ENCODE measurements at places on chromosomes 4 and X.

DNA sequence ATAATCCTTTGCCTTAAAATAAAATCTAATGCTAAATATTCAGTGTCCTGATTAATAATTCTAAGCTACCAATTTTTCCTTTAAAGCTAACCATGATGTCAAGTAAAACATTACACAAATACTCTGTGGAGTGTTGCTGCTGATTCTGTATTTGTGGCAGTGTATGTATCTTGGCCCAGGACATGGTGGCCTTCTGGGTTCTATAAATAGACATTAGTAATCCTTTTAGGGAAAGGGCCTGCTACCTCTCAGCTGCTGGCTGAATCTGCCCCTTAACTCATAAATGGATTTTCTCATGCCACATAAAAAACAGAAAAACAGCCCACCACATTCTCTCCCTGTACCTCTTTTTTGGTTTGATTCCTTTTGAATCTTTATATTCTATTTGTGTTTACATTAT lies 1.2 kb upstream of the XK start:
- DNase-seq = no peak

DNA sequence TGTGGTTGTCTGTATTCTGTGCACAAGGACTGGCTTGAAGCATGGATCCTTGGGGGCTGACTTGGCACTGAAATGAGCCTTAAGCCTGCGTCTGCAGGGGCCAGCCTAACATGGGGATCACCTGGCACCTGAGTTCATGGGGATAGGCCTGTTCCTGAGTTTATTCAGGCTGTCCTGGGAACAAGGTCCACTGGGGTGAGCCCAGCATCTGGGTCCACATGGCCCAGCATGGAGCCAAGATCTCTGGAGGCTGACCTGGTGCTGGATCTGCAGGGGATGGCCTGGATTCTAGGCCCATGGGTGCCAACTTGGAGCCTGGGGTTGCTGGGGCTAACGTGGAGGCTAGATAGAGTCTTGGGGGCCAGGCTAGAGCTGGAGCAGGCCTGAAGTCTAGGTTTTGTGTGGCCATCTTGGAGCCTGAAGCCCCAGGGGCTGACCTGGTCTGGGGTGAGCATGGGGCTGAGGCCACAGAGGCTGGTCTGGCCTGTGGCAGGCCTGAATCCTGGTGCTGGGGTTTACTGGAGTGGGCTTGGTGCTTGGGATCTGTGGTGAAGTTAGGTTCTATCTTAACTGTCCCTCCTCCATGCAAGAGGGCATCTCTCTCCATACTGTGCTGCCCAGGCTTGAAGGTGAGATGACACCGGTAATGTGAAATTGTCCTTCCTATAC lies 652 bp upstream of the KLKB1 start:
- DNase-seq = peak; percentile 37

- no peak for DNase-seq
These were observed 47.4 kb downstream of the HTRA3 start for GRCh38 chr4:8316911-8317351.

DNA sequence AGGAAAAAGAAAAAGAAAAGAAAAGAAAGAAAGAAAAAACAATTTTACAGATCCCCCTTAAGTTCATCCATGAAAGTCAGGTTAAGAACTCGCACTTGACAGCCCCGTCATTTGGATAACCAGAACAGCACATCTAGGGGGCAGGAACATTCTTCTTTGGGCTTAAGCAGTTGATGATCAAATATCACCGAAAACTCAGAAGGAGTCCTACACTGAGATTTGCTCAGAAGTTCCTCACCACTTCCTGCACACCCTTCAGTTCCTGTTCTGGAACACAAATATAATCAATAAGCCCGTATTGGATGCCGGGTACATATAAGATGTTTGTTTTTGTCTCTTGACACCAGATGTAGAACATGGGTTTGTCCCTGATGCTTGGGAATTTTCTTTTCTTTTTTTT lies 14.7 kb downstream of the NLGN3 start:
- DNase-seq = no peak

All from activated CD4-positive, alpha-beta T cell treated with anti-CD3 and anti-CD28 coated beads, Interleukin-2, amount 10 ng/mL, durations not matched to agents 24 days and 14 days (primary cell).